Stimulated activated naive CD4-positive, alpha-beta T cell (primary cell): ENCODE measurements at places on chromosomes 11 and 22.

GRCh38 chr11:60786811-60787567 lies 1.9 kb downstream of the MS4A10 start:
- no peak for DNase-seq

GRCh38 chr22:22045571-22046335 lies 63.2 kb upstream of the TOP3B start:
- no peak for DNase-seq

- no peak for DNase-seq
Observed at GRCh38 chr11:134235399-134235798, 10.9 kb downstream of the VPS26B start.

DNA sequence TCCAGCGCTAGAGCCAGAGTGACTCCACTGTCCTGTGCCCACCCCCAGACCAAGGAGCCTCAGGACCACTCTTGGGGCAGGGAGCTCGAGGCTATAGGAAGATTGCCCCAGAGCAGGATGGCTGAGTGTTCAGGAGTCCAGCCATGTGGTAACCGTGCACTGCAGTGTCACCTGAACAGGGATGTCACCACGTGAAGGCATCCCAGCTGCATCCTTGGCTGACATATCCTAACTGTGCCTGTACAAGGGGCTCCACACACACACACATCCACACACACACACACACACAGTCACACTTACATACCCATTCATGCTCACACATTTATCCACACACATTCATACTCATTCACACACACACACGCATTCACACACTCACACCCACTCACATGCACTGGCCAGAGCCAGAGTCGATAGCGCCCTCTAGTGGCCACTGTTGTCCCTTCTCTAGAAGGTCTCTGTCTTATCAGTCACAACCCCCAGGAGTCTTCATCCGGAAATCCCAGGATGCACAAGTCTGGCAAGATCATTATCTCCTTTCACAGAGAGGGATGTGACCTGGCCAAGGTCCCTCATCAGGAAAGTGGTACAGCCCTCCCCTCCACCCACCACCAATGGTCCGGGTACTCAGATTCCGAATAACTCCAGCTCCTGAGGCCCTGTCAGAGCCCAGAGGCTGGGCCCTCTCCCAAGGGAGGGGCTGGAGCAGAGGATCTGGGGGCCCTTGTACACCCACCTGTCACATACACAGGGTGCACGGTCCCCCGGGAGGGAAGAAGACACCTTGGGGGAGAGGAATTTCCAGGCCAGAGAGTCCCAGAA lies 55.1 kb downstream of the IGLL5 start:
- DNase-seq: peak; percentile 57

DNA sequence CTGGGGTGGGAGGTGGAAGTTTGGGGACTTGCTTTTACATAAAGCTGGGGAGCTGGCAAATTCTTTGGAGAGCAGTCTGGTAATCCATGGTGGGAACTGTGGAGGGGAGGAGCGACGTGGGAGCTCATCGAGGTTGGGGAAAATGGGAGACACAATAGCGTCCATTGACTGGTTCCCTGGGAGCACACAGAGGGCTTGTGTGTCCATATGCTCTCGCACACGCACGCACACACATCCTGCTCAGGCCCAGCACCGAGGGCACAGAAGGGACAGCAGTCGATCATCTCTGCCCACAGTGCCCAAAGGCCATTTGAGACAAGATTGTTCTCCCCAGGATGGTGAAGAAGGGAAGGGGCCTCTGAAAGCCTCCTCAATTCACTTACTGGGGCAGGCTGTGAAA lies 53.7 kb downstream of the FBXO7 start:
- no peak for DNase-seq

- no peak for DNase-seq
Observed at GRCh38 chr11:88410056-88410455, 72.5 kb upstream of the CTSC start.

DNA sequence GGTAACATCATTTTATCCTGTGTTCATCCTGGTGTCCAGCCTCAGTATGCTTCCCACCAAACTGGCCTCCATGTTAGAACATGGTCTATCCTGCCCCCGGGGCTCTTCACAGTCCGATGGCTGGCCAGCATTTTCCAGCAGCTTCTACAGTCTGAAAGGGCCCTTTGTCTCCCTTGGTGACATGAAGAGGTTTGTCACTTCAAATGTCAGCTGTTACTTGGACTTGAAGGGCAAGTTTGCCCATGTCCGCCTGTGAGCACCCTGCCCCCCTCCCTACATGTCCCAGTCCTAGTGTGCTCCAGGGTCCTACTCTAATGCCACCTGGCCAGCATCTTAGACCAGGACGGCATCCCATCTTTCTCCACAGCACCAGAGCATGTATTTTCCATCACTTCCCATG lies 24.7 kb downstream of the PATZ1 start:
- no peak for DNase-seq

GRCh38 chr11:122150216-122151124 lies 34.5 kb upstream of the BLID start:
- no peak for DNase-seq
